Vagina (tissue), 2 donors: ENCODE measurements at places on chromosomes 12 and 14. TPM values are rescaled to one million over a fixed set of nuclear protein-coding genes. Genes with fewer than 3 reads are reported as not detected.

- no peak for DNase-seq
- no peaks in the 10 kb centered on the region for H3K36me3 ChIP-seq
- H3K4me1 ChIP-seq: no peaks in the 10 kb centered on the region
- no peak overlapping the region for H3K27ac ChIP-seq
These were observed 30.8 kb downstream of the RIMBP2 start for GRCh38 chr12:130685250-130685787.

DNA sequence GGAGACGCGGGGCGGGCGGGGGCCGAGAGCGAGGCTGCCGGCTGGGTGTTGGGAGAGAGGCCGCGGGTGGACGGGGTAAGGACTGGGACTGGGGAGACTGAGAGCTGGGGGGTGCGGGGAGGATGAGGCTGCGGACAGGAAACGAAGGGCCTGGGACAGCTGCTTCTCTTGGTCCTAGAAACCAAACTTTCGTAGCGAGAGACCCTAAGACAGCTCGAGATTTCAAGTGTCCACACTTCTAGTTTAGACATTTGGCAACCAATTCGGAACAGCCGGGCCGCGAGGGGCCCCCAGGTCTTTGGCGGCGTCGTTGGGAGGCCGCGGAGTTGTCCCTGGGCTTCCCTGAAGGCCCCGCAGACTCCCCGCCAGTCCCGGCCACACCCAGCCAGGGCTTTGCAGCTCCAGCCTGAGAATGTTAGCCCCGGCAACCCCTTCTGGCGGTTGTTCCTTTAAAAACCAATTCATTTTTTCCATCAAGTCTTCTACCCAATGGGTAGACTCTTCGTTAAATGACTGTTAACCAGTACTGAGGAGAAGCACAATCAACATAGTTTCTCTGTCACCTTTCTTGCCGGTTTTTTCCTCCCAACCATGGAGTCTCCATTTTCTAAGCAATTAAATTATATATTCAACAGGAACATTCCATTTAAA, 11.5 kb downstream of the NKX2-1 start:
- H3K4me1 ChIP-seq: peaks cover 16% of the 10 kb centered on the region
- DNase-seq: no peak
- no peaks in the 10 kb centered on the region for H3K36me3 ChIP-seq

DNA sequence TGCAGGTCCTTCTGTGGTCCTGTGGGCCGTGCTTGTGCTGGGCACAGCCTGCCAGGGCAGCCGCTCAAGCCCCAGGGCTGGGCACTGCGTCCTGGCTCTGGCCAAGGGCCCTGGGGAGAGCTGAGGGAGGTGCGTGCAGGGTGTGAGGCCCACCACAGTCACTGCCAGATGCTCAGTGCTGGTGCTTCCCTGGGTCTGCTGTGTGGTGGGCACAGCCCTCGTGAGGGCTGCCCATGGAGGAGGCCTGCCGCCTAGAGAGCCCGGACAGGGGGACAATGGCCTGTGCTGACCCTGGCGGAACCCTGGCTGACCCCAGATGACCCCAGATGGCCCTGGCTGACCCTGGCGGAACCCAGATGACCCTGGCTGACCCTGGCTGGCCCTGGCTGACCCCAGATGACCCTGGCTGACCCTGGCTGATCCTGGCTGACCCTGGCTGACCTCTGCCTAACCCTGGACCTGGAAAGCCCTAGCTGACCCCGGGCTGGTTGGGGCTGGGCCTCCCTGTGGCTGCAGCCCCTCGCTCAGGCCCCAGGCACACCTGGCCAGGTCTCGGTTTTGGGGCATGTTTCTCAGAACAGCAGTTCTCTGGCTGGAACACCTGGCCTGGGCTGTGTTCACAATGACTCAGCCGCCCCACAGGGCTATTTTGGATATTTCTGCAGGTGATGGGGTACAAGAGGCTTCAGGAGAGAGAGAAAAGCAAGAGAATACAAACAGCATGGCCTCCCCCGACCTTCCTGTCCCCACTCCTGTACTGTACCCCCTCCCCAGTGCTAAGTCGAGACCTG, 55.4 kb downstream of the TMEM121 start:
- no peaks in the 10 kb centered on the region for H3K36me3 ChIP-seq
- no peak overlapping the region for H3K4me3 ChIP-seq
- no peaks in the 10 kb centered on the region for H3K27me3 ChIP-seq
- H3K4me1 ChIP-seq: no peaks in the 10 kb centered on the region
- no peak for DNase-seq
- no peak overlapping the region for H3K27ac ChIP-seq

- H3K4me1 ChIP-seq: peaks cover 24% of the 10 kb centered on the region
- no peaks in the 10 kb centered on the region for H3K27me3 ChIP-seq
- no peak for DNase-seq
- no peak overlapping the region for H3K4me3 ChIP-seq
These were observed 70.8 kb downstream of the BTG1 start for GRCh38 chr12:92074889-92075288.

DNA sequence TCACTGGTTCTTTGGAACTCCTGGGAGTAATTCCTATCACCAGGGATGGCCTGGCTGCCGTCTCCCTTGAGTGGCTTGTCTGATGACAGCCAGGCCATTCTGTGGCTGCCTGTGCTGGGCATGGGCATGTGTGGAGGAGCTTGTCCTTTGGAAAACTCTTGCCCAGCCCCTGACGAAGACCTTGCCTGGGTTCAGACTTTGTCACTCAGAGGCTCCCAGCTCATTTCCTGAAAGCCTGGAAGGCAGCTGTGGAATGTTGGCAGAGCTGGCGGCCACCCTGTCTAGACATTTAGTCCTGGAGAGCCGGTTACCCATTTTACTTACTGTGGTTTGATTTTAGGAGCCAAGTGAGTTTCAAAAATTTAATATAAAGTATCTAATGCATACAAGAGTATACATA, 34.0 kb downstream of the TUNAR start:
- DNase-seq: no peak
- no peaks in the 10 kb centered on the region for H3K36me3 ChIP-seq
- H3K27ac ChIP-seq: no peak overlapping the region
- H3K4me3 ChIP-seq: no peak overlapping the region

DNA sequence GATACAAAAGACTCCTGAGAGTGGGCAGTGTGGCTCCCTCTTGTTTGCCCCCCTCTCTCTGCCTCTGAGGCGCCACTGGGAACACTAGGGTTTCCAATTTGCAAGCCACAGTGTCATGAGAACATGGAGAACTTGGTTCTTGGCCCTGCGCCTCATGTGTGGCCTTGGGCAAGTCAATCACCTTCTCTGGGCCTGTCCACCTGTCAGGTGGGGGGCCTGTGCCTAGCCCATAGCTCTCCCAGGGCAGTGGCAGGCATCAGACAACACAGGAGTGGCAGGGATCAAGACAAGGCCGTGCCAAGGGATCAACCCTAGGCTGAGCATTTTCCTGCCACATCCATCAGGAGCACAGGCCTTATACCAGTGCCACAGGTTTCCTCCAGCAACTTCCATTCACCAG, 185.3 kb downstream of the CALM1 start:
- no peak overlapping the region for H3K27ac ChIP-seq
- H3K27me3 ChIP-seq: no peaks in the 10 kb centered on the region
- no peak overlapping the region for H3K4me3 ChIP-seq
- H3K4me1 ChIP-seq: no peaks in the 10 kb centered on the region
- DNase-seq: no peak
- no peaks in the 10 kb centered on the region for H3K36me3 ChIP-seq

DNA sequence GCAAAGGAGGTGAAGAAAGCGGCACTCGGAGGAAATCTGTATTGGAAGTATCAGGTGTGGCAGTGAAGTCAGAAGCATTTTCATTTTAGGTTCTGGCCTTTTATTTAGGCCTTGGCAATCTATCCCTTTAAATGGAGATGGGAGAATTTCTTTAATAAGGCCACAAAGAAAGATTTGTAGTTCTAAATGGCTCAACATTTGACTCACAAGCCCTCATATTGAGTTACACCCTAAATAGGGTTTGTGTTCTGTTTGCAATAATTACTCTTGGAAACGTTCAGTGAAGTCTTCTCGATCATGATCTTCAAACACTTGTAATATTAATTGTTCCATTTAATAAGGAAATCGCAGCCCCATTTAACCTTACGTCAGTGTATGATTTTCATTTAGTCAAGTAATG, 25.3 kb upstream of the TMEM260 start:
- no peak overlapping the region for H3K27ac ChIP-seq
- DNase-seq: no peak
- no peaks in the 10 kb centered on the region for H3K27me3 ChIP-seq
- no peaks in the 10 kb centered on the region for H3K36me3 ChIP-seq
- no peaks in the 10 kb centered on the region for H3K4me1 ChIP-seq

GRCh38 chr12:2378835-2379330, 326.1 kb downstream of the CACNA1C start:
- no peaks in the 10 kb centered on the region for H3K36me3 ChIP-seq
- H3K27ac ChIP-seq: no peak overlapping the region
- H3K4me3 ChIP-seq: no peak overlapping the region
- DNase-seq: no peak

IL22 gene
- total RNA-seq: not detected

ATP5MC2 gene
- total RNA-seq: 311 TPM

CLEC9A gene
- total RNA-seq: not detected

ABHD4 gene
- 31.9 TPM for total RNA-seq

PCED1B gene
- 6.9 TPM for total RNA-seq
